ENCODE measurements at places on chromosomes 16 and 17.

GRCh38 chr17:69711541-69711940 lies 297.0 kb downstream of the MAP2K6 start:
- no peak for DNase-seq

DNA sequence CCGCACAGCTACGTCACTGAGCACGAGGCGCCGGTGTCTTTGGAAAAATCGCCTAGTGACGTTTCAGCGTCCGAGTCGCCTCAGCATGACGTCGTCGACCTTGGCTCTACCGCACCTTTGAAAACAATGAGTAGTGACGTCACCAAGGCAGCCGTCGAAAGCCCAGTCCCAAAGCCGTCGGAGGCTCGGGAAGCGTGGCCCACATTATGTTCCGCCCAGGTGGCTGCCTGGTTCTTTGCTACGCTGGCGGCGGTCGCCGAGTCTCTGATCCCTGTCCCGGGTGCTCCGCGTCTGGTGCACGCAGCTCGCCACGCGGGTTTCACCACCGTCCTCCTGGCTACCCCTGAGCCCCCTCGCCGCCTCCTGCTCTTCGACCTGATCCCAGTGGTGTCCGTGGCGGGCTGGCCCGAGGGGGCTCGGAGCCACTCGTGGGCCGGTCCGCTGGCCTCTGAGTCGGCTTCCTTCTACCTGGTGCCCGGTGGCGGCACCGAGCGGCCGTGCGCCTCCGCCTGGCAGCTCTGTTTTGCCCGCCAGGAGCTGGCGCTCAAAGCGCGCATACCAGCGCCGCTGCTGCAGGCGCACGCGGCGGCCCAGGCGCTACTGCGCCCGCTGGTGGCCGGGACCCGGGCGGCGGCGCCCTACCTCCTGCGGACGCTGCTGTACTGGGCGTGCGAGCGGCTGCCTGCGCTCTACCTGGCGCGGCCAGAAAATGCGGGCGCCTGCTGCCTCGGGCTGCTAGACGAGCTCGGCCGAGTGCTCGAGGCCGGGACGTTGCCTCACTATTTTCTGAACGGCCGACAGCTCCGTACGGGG lies 1.5 kb downstream of the TMEM102 start:
- peak; percentile 68 for DNase-seq

DNA sequence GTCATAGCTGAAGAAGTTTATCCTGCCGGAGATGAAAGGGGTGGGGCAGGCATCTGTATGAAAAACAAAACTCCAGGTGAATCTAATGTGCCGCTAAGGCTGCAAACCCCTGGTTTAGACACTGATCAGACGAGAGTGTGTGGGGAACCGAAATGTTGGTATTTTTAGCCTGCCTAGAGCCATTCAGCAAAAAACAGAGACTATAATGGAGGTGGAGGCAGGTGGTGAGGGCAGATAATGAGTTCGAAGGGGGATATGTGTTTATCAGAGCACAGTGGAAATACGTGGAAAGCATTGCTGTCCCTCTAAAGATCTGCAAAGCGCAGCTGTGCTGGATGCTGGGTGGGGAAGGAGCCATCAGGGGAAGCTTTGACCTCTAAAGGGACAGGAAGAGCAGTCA lies 127.5 kb upstream of the WSCD1 start:
- no peak for DNase-seq

DNA sequence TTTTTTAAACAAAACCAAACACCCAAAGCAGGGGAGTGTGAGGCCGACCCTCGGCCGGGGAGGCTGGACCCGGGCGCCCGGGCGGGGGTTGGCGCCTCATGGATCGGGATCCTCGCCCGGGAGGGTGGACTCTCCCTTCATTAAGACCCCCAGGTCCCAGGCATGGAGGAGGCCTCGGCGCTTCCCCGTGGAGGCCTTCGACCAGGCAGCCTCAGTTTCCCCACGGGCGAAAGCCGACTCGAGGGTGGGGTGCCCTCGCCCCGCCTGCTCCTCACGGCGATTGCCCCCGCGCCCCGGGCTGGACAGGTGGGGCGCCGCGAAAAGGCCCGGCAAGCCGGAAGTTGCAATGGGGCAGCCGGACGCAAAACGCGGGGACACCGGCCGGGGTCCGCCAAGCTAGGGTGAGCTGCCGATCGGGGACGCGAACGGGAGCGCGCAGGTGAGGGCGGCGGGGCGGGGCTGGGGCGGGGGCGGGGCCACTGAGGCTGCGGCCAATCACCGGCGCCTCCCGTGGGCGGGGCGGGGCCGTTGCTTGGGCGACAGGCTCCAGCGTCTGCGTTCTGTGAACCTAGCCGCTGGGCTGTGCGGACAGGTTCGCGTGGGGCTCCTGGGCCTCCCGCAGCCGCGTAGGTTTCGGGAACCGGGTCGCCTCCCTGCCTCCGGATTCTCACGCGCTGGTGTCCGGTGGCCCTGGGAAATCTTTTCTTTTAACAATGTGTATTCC lies 6.0 kb upstream of the ZNF205 start:
- peak; percentile 87 for DNase-seq

GRCh38 chr16:57343221-57343620 lies 15.4 kb upstream of the CCL22 start:
- no peak for DNase-seq

DNA sequence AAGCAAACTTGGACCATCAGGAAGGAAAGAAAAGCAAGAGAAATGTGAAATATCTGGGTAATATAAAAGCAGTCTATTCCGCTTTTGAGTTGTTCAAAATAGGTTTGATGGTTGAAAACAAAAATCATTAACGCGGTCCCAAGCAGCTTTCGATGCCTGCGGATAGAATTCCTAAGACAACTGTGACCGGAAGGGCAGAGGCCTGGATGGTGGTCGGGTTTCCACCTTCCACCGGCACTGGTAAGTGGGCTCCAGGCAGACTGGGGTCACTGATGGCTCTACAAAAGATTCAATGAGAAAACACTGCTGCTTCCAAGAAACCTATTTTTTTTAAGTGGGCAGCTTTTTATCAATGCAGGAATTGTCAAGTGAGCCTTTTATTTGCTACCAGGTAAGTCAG lies 49.8 kb downstream of the ZCCHC14 start:
- DNase-seq = no peak

DNA sequence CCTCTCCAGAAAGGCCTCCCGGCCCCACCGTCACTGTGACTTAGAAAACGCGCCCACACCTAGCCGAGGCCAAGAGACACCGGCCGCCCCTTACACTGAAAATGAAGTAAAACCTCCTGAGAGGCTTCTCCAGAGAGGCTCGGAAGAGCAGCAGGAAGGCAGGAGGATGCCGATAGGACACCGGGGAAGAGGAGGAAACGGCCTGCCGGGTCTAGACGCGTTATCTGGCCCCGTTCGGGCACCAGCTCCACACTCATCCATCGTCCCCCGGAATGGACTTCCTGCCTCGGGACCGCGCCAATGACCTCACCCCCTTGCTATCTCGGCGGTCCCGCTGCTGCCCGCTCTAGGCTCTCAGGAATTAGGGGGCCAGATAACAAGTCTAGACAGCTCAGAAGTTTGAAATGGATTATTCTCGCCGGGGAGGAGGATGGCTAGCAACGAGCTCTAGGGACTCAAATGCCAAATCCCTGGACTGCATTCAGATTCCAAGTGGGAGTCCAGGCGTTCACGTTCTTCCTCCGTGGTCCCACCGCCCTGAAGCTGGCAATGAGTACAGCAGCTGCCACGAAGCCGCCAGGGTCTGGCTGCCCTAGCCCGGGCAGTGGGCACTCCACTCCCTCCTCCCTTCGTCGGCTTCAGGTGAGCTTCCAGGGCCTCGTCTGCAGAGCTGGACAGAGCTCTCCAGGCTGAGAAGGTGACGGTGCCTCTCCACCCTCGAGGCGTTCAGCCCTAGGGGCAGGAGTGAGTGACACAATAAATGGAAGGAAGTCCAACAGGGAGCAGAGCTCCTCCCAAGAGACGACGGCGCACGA lies 350.9 kb downstream of the FOXL1 start:
- DNase-seq = no peak

DNA sequence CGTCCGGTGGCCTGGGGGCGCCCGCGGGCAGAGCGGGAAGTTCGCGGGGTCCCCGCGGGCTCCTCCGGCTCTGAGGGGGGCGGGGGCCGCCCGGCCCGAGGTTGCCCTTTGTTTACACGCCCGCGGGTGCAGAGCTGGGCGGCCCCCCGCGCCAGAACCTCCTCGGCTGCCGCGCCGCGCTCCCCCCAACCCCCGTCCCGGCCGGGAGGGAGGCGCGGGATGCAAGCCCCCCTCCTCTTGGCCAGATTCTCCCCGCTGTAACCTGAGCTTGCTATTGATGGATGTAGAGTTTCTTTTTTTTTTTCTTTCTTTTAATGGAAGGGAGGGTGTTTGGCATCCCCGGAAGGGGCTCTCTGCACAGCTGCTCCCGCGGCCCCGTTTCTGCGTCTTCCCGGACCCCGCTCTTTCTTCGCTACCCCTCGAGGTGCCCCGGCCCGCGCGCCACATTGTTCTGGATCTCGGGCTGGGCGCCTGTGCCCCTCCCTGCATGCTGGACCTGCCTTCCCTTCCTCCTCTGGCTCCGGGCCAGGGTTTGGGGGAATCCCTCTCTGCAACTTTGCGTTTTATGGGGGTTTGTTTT lies 646 bp downstream of the CBX2 start:
- DNase-seq = no peak

DNA sequence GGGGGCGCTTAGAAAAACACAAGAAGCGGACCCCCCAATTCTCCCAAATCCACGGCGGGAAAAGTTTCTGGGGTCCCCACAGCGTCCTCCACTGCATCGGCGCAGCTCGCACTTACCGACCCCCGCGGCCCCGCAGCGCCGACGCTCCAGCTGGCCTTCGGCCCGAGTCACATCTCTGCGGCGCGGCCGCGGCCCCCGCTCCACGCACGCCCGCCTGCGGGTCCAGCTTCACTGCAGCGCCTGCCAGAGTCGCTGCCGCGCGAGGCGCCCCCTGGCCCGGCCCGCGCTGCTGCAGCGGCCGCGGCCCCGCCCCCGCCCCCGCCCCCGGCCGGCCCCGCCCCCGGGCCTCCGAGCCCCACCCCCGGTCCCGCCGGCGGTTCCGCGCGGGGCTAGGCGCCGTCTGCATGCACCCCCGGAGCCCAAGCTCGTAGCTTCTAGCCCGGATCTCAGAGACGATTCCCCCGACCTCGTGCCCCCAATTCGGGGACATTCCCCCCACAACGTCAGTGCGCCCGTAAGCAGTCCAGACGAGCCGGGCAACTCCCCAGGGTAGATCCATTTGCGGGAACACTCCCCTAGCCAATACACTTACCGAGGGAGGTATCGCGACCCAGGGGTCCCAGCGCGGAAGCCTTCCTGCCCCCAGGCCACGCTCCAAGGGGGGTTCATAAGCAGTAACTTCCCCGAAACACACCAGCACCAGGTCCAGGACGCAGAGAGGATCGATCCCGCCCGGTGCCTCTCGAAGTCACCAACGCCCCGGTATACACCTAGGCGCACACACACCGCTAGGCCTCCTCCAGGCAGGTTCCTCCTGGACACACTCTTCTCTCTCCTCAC lies at the start of gene GPRC5B:
Gene GPRC5B, minus strand, starts transcription at position 238 of the 840 bp plus-strand sequence. CDS start 12,003 bp downstream, outside the sequence.
- DNase-seq = peak; percentile 25

- DNase-seq = no peak
These were observed 78.4 kb downstream of the TRIM37 start for GRCh38 chr17:59028328-59028727.

GRCh38 chr16:78094166-78094565 lies 5.3 kb upstream of the WWOX start:
- DNase-seq = no peak

DNA sequence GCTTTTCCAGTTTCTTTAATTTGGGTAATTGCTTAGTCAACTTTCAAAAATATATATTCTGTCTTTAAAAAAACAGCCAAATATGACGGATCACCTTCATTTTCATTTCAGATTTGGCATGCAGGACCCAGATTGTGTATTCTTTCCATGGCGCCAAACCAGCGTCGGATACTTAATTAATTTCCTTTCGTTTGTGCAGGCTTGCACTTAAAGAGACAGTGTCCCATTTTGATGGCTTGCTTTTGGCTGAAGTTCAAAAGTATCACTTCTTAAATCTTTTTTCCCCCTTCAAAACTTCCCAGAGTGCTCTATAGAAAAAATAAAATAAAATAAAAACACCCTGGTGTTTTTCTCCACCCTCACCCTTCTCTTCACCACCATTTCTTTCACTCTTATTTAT lies 394.5 kb upstream of the SOX9 start:
- DNase-seq = no peak

GRCh38 chr17:21211825-21212479 lies 2.0 kb downstream of the TMEM11 start:
- no peak for DNase-seq

- no peak for DNase-seq
These were observed 10.3 kb upstream of the RMI2 start for GRCh38 chr16:11334831-11335404.

- no peak for DNase-seq
These were observed 21.5 kb downstream of the ITGAL start for GRCh38 chr16:30493941-30494488.

- DNase-seq = no peak
These were observed 28.3 kb upstream of the SLC38A10 start for GRCh38 chr17:81323411-81323868.

- DNase-seq = peak; percentile 62
These were observed 1.8 kb downstream of the KIAA0513 start for GRCh38 chr16:85029408-85029784.

GRCh38 chr16:47448830-47449575 lies 11.9 kb downstream of the ITFG1 start:
- DNase-seq = no peak

DNA sequence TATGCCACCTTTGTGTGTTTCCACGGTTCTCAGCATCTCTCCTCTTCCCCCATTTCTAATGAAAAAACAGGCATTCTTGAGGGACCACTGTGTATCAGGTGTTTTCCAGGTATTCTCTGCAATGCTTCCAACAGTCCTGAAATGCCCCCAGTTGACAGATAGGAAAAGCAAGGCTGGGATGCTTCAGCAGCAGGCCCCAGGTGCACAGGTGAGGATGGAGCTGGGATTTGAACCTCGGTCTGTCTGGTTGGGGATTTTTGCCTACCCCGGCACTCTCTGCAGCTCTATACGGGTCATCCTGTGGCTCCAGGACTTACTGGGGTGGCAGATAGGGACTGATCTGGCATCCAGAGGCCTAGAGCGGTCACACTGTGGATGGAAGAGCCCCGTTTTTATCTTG lies 180.5 kb upstream of the GSE1 start:
- no peak for DNase-seq

DNA sequence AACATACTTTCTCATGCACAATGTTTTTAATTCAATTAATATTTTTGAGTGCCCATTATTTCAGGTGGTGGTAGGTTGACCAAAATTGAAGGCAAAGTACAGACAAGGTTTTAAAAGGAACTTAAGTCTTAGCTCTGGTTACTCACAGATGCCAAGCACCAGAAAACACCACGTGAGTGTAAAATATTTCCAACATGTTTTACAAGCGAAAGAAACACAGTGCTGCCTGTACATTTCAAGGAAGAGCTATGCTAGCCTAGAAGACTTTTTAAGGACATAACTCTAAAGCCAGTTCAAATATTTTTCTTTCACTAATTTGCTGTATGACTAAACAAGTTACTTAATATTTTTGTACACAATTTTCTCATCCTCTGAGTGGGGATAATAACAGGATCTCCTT lies 736.4 kb upstream of the GOT2 start:
- DNase-seq = no peak

GRCh38 chr17:27087935-27088766 lies 205.8 kb upstream of the WSB1 start:
- no peak for DNase-seq

GRCh38 chr17:33013596-33014375 lies 22.1 kb downstream of the SPACA3 start:
- no peak for DNase-seq
